Stimulated activated CD4-positive, alpha-beta T cell treated with anti-CD3 and anti-CD28 coated beads, Interleukin-4, amount 100 ng/mL, for 48 hours (primary cell): ENCODE measurements at places on chromosomes 1 and 21.

DNA sequence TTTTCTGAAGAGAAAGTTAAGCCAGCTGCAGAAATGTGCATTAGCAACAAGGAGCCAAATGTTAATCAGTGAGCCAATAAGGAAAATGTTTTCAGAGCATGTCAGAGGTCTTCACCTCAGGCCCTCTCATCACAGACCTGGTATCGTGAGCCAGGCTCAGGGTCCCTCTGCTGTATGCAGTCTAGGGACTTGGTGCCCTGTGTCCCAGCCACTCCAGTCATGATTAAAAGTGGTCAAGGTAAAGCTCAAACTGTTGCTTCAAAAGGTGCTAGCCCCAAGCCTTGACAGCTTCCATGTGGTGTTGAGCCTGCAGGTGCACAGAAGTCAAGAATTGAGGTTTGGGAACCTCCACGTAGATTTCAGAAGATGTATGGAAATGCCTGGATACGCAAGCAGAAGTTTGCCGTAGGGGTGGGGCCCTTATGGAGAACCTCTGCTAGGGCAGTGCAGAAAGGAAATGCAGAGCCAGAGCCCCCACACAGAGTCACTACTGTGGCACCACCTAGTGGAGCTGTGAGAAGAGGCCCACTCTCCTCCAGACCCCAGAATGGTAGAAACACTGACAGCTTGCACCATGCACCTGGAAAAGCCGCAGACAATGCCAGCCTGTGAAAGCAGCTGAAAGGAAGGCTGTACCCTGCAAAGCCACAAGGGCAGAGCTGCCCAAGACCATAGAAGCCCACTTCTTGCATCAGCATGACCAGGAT is 1128.7 kb downstream of the AMY1C start:
- DNase-seq, result no peak

GRCh38 chr1:20276485-20277159 is 14.1 kb upstream of the VWA5B1 start:
- DNase-seq, result no peak

DNA sequence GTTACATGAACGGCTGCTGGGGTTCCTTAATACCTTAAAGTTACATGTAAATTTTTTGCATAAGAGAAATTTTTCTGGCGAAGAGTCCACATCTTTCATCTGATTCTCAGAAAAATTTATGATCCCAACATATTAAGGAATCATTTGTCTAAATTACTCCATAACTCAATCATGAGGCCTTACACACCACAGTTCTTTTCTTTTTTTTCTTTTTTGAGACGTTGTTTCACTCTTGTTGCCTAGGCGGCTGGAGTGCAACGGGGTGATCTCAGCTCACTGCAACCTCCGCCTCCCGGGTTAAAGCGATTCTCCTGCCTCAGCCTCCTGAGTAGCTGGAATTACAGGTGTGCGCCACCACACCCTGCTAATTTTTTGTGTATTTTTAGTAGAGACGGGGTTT is 2.1 kb upstream of the S100A11 start:
- no peak for DNase-seq

DNA sequence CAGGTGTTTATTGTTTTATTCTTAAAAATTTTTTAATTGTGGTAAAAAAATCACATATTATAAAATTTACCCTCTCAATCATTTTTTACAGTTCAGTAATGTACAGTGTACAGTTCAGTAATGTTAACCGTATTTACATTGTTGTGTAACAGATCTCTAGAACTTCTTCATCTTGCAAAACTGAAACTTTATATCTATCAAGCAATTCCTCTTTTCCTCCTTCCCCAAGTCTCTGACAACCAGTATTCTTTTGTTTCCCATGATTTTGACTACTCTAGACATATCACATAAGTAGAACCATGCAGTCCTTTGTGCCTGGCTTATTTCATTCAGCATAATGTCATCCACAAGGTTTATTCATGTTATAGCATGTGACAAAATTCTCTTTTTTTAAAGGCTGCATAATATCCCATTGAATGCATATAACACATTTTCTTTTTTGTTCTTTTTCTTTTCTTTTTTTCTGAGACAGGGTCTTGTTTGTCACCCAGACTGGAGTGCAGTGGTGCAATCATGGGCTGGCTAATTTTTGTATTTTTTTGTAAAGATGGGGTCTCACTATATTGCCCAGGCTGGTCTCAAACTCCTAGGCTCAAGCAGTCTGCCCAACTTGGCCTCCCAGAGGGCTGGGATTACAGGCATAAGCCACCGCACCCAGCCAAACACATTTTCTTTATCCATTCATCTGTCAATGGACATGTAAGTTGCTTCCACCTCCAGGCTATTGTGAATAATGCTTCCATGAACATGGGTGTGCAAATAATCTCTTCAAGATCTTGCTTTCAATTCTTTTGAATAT is 17.2 kb upstream of the RCSD1 start:
- DNase-seq, result no peak

- no peak for DNase-seq
Observed at GRCh38 chr1:55154616-55155015, 60.5 kb downstream of the USP24 start.

DNA sequence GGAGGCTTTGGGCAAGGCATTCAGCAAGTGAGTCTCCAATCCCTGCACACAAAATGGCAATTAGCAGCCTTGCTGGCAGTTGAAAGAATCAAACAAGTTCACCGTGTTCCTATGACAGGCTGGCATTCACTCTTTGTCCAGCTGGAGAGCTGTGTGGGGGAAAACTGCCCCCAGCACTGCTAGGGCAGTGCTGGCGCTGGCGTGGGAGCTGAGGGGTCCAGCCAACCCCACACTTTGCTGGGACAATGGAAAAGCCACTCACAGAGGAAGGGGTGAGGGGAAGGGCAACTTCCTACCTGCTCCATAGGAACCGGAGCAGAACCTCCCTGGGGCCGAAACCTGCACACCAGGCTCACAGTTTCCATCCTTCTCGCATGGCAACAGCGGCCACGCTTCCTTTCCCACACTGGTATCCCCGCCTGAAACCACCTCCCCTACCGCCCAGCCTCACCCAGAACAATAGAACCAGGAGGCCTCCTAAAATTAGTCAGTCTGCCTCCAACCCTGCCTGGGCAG is 26.7 kb upstream of the KCNN3 start:
- no peak for DNase-seq

GRCh38 chr1:68287241-68287640 is 54.9 kb upstream of the WLS start:
- DNase-seq, result no peak

DNA sequence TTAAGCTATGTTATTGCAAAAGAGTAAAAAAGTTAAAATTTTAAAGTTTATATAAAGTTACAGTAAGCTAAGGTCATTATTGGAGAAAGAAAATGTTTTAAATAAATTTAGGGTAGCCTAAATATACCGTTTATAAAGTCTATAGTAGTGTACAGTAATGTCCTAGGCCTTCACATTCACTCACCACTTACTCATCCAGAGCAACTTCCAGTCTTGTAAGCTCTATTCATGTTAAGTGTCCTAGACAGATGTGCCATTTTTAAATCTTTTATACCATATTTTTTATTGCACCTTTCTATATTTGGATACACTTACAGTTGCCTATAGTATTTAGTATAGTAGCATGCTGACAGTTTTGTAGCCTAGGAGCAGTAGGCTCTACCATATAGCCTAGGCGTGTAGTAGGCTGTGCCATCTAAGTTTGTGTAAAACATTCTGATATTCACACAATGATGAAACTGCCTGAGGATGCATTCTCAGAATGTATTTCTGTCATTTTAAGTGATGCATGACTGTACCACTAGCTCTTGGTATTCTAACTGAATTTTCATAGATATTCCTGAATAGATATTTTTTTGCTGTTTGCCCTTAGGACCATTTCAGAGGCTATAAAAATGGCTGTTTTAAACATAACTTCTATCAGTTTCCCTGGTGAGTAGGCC is 26.8 kb downstream of the PPP2R5A start:
- DNase-seq, result no peak

DNA sequence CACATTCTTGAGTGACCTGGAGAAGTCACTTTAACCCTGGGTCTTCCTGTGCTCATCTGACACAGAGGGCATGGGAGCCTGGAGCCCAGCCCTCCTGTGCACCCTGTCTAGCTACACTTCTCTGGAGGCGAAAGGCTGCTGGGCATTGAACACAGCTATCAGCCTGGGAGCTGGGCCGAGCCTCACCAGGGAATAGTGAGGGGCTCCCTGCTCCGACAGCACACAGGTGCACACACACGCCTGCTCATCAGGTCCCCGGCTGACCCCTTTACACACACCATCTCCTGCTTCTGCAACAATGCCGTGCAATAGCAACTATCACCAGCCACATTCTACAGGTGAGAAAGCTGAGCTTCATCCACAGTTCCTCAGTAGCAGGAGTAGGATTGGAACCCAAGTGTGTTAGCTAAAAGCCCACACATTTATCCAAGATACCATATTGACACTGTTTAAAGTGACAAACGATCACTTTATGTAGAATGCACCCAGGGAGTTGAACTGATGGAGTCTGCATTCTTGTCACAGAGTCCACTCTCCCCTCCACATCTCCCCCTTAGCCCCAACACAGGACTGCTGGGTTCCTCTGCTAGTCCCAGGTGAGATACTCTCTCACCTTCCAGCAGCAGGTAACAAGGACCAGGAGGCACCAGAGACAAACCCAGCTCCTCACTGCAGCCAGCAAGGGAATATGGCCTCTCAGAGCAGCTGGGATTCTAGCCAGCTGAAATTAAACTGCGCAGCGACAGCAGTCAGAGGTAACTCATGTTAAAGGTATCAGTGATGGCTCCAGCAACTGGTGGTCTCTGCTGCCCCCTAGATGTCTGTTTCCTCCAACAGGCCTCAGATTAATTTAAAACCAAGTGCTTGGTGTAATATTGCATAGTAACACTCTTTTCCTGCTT is 18.3 kb upstream of the CAPN8 start:
- peak; percentile 41 for DNase-seq

DNA sequence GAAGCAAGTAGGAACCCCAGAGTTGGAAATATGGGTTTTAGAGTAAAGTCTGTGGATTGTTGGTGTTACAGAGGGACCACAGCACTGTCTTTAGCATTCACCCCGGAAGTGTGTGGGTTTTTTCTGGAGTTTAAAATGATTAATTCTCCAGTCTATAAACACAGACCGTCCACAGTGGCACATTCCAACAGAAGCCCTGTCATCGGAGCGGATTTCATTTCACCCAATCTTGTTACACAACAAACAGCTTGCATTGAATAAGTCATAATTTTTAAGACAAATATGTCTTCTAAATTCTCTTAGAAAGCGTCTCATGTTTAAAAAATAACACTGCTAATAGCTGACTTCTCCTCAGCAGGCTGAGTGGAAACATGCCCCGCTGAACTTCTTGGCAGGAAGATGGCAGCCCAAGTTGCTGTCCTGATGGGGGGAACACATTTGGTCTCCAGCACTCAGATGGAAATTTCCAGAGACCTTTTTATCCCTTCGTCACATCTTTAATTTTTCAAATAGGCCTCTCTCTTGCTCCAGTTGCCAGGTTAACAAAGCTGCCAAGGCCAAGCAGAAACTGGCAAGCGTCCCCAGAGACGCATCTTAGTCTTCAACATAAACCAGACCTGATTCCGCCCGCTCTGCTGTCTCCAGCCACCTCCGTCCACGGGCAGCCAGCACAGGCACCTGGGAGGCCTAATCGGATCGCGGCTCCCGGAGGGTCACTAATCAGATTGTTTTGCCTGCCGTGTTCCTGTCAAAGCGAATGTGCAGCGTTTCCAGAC is 28.8 kb upstream of the SLC19A1 start:
- DNase-seq, result no peak

- DNase-seq, result no peak
Observed at GRCh38 chr1:204410688-204411450, 748 bp downstream of the PPP1R15B start.

- DNase-seq, result no peak
Observed at GRCh38 chr1:213621077-213621476, 366.7 kb upstream of the PROX1 start.

GRCh38 chr1:31848381-31848897 is 32.6 kb upstream of the SPOCD1 start:
- no peak for DNase-seq
